ENCODE measurements at places on chromosomes 4 and X.

DNA sequence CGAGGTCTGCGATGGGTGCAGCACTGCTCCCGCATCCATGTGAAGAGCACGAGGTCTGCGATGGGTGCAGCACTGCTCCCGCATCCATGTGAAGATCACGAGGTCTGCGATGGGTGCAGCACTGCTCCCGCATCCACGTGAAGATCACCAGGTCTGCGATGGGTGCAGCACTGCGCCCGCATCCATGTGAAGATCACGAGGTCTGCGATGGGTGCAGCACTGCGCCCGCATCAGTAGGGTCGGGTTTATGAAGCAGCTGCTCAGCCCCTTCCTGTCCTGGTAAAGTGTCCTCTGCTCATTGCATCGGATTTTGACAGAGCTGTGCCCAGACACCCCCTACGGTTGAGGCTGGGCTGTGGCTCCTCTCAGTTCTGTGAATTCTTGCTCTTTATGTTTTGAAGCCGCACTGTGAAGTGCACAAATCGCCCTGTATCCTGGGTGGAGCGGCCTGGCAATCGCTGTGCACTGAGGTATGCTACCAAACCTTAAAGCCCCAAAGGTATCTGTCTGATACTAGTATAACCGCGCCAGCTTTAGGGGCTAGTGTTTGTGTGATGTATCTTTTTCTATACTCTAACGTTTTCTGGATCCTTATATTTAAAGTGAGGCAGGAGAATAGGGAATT lies 98.7 kb downstream of the CPZ start:
- no peak for DNase-seq

DNA sequence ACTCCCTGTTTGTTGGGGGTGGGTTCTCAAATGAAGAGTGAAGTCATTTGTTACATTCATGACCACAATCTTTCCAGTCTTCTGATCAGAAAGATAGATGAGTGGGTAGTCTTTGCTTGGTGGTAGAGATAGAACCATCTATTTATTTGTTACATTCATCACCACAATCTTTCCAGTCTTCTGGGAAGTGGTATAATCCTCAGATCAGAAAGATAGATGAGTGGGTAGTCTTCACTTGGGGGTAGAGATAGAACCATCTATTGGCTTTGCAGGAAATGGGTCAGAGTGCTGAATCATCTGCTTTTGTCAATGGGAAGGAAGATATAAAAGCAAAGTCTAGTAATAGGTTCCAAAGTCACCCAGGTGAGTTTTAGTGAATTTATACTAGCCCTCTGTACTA lies 64.2 kb upstream of the EPGN start:
- DNase-seq: no peak

- DNase-seq: no peak
Measured at GRCh38 chr4:185317880-185318279, 77.8 kb downstream of the LRP2BP start.

- DNase-seq: no peak
Measured at GRCh38 chrX:125765347-125765746, 400.7 kb downstream of the DCAF12L2 start.

GRCh38 chr4:23728971-23729370 lies 160.9 kb downstream of the PPARGC1A start:
- DNase-seq: no peak

DNA sequence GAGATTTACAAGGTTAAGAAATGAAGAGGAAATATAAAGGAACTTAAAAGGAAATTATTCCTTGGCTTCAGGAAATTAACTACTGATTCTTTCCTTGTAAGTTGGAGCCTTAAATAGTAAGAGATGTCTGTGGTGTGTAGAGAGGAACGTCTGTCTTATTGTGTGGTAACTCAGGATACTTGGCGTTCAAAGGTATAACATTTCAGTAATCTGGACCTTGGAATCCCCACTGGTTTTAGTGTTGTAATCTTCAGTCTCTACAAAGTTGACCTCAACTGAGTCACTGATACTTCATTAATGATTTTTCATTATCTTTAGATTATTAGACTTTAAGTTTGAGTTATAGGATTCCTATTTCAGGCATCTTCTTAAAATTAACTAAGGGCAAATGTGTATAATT lies 79.1 kb upstream of the LSM6 start:
- DNase-seq: no peak

DNA sequence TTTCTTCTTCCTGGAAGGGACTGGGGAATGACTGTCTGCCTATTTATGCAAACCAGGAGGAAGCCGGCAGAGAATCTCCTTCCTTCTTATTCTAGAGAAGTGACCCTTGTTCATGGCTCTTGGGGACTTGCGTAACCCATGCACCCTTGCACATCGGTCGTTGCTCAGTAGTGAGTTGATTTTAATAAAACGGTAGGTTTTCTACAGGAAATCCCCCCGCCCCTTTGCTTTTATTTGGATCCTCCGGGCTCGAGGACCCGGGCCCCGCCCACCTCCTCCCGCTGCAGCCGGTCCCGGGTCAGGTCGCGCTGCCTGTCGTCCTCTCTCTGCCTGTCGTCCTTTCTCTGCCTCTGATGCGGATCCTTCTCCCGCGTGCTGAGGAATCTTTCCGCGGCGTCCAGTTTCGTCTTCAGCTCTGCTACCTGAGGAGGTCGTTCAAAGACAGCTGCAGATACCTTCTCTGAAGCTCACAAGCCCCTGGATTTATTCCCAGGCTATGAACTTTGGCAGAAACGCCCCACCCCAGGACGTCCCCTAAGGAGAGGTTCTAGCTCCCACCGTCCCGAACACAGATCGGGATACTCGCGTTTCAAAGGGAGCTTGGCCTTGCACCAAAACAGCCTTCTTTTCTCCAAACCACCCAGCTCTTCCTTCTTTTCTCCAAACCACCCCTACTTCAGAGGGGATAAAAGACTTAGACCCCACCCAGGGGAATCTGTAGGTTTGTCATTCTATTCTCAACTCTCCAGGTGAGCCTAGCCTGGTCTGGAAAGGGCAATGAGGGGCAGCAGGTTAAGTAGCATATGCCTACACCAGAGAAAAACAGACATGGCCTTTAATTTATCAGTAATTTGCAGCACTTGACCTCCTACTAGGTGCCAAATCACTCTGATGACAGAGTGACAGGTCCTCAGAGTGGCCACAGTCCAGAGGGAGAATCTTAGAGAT lies 7.0 kb downstream of the TNIP3 start:
- peak; percentile 29 for DNase-seq

DNA sequence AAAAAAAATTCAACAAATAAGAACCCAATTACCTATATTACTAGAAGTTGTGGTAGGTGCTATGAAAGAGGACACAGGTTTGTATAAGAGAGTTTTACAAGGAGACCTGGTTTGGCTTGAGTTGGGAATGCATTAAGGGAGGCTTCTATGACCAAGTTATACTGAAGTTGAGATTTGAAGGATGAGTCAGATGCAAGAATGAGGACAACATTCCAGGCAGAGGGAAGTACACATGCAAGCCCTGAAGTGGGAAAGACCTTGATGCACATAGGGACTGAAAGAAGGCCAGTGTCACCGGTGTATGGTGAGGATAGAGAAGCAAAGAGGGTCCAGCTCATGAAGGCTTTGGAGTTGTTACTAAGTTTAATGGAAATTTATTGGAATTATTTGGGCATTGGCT lies 52.2 kb downstream of the ANK2 start:
- no peak for DNase-seq

DNA sequence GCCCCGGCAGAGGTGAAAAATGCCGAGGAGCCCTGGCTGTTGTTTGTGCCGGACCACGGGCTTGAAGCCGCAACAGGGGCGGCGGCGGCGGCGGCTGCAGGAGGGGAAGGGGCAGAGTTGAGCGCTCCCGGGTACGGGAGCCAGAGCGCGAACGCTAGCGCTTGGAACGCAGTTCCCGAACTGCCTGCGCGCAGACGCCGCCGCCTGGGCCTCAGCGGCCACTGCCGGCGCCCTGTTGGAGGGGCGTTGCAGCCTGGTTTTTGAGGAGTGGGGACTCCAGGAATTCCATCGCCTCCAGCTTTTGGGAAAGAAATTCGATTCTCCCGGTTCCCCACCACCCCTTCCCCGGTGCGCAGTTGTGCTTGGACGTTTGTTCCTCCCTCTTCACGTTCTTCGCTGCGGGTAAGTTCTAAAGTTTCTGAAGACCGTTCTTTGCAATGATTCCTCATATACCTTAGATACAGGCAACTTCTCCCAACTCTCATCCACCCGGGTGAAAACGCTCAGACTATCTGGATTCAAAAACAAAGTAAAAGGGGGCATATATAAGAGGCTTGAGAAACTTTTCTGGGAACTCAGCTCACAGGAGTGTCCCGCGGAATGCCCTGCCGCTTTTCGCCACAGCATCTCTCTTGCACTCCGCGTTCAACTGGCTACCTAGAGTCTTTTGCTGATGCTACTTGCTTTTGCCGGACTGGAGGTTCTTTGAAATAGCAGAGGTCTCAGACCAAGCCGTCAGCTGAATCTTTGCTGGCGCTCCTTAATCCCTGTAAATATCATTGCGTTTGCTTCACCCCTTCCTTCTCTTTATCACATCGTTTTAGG lies 1.0 kb downstream of the FAT4 start:
- DNase-seq: no peak

GRCh38 chr4:169201222-169202144 lies 69.3 kb downstream of the SH3RF1 start:
- no peak for DNase-seq

DNA sequence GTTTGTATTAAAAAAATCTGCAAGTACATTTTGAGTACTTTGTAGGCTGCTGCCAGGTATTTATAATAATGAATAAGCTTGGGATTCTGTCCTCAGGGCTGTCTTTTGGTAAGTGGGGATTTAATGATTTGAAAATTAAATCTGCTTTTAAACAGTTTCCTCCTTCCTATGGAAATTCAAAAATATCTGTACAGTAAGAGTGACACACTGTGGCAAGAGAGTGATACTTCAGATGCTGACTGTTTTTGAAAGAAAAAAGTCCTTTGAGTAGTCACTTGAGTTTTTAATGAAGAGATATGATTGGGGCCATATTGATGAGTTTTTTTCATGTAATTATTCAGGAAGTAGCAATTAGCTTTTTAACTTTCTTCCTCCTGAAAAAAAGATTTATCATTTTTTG lies 49.2 kb downstream of the SMARCAD1 start:
- no peak for DNase-seq

DNA sequence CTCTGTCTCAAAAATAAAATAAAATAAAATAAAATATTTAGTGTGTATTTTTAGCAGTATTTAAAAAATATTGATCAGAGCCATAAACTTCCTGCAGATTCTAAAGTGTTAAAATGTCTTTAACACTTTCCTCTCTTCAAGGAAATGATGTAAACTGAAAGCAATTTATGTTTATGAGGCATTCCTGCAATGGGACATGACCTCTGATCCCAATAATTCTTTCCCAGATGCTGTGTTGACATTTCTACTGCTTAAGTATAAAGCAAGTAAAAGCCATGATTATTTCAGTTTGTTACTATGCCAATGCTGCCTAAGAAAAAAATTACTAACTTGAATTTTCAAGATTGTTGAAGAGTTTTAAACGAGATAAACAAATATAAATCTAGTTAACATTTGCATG lies 29.0 kb downstream of the COQ2 start:
- DNase-seq: no peak

GRCh38 chr4:70841211-70841610 lies 1.5 kb upstream of the GRSF1 start:
- DNase-seq: no peak

DNA sequence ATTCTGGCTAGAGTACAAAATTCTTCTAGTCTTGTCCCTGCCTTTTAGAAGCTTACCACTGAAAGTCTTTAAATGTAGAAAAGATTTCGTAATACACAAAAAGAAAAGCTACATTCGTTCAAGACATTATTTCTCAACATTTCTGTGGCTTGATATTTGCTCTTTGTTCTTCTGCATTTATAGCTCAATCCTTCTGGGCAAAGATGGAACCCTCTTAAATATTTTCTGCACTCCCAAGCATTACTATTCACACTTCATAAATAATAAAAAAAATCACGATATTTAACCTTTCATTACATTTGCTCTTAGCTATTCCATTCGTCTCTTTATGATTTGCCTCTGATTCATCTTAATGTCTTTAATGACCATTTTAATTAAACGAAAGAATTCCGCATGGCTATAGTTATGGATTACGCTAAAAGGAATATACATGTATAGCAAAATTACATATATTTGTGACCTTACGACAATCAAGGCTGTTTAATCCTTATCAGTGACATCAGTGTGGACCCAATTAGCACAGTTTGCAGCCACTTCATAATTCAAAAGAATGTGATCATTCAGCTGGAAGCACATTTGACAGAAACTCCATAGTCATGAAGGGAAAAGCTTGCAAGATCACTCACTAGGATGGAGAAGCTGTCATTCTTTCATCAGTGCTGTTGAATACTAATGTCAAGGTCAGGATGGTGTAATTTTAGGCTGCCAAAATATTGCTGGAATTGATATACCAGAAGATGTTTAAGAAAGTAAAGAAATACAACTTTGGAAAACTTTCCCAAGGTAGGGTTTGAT lies 1075.0 kb upstream of the TENM3 start:
- no peak for DNase-seq

DNA sequence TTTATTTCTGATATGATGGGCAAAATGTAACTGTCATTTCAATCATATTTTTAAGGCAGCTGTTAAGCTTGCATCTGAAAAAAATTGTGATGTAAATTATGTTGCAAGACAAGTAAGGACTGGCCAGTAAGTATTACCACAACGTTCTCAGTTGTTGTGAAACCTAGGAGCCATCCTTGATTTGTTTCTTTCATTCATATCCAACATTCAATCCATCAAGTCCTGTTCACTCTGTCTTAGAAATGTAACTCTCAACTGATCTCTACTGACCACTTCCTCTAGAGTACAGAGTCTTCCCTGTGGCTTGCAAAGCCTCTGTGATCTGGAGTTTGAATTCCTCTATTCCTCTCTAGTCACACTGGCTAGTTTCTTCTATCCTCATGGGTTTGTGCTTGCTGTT lies 161.4 kb upstream of the MAD2L1 start:
- no peak for DNase-seq

DNA sequence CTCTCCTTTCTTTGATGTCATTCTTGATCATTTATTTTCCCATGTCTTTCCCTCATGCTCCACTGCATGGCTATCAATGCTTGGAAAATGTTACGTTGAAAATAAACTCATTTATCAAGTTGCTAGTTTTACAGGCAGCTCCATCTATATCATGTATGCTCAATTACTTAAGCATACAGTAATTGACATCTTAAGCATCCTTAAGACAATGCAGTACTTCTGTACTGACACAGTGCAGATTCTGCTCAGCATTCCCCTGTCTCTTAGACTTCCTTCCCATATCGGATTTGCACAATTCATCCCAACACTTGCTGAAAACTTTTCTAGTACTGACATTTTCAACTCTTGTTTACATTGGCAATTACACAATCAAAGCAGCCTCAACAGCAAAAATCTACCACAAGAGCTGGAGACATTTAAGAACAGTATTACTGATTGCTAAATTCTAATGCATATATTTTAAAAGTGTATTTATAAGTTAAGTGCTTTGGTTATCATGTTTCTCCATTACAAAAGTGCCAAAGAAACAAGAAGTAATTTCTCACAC lies 165.6 kb downstream of the ATP10D start:
- no peak for DNase-seq

- DNase-seq: no peak
Measured at GRCh38 chr4:4477796-4478195, 64.1 kb downstream of the STX18 start.

DNA sequence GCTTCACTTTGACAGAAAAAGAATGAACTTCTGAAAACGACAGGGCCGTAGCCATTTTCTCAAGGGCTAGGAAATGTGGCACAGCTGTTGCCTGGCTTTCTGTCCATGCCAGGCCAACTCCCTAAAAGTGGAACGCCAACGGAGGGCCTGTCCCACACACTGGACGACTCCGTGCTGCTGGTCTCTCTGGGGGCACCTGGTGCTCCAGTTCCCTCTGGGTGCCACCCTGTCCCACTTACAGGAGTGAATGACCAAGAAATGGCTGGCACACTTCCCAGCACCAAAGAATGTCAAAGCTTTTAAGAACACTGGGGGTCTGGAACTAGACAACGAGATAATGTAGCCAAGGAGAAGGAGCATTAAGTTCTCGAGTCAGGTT lies 40.9 kb downstream of the GATB start:
- no peak for DNase-seq
